ENCODE measurements at places on chromosomes 7 and 10. TPM values are rescaled to one million over a fixed set of nuclear protein-coding genes. Genes with fewer than 3 reads are reported as not detected.

DNA sequence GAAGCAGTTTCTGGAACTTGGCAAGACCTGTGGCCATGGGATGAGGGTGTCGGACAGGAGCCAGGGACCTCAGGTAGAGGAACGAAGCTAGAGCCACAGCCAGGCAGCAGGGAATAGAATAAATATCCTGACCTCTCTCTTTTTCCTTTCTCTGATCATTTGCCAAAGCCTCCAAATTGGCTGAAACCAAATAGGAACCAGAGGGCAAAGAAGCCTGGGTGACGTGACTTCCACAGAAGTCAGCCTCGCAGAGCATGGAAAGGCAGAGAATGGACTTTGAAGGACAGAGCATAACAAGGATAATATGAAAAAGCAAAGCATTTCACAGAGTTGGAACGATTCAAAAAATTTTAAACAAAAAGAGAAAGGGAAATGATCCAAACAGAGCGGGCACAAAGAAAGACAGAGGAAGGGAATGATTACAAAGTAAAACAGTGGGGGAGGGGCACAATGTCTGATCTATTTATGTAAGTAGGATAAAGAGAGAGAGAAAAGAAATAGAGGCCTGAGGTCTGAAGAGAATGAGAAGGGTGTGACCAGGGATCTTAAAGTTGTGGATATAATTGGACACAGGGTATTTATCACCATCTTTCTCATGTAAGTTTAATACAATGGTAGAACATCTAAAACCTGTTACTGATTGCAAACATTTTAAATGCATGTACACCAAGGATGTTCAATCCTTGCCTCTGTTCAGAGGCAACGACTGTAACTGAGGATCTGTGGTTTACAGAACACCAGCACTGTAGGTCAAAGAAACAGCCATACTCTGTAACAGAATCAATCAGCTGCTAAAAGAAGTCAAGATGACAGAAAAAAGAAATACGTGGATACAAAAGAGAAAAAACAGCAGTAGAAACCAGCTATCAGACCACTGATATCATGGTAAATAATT, 4.5 kb upstream of the ZEB1 start:
- H3K27me3 ChIP-seq, result no peaks in the 10 kb centered on the region
- no peak overlapping the region for H3K4me3 ChIP-seq
- H3K36me3 ChIP-seq, result peaks cover 4% of the 10 kb centered on the region
- H3K4me1 ChIP-seq, result peaks cover 18% of the 10 kb centered on the region

Gene NAT16
- not detected for total RNA-seq

Gene OPN1SW
- not detected for total RNA-seq

DNA sequence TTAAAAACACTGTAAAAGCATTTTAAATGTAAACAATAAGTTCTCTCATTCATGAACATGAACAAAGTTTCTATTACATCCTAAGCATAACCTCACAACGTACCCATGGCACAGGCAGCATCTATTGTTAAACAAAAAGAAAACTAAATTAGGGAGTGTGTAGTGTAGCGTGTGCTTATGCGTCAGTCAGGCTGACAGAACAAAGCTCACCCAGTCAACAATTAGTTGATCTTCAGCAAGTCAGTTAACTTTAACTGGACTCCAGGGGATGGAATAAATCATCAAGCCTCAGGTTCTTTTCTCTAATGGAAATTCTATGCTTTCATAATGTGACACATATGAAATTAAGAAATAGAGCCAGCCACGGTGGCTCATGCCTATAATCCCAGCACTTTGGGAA, 91.6 kb upstream of the ODAD2 start:
- no peak overlapping the region for H3K27ac ChIP-seq
- DNase-seq, result no peak
- H3K4me3 ChIP-seq, result no peak overlapping the region
- no peaks in the 10 kb centered on the region for H3K27me3 ChIP-seq

DNA sequence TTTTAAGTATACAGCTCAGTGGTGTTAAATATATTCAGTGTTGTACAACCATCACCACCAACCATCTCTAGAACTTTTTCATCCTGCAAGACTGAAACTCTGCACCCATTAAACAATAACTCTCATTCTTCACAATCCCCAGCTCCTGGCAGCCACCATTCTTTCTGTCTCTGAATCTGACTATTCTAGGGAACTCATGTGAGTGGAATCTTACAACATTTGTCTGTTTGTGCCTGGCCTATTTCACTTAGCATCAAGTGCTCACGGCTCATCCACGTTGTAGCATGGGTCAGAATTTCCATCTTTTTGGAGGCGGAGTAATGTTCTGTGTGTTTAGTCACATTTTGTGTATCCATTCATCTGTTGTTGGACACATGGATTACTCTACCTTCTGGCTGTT, 40.8 kb upstream of the PFKFB3 start:
- no peak overlapping the region for H3K27ac ChIP-seq
- no peak for DNase-seq
- H3K27me3 ChIP-seq, result no peaks in the 10 kb centered on the region

Gene TUBAL3
- not detected for total RNA-seq
